Cardiac fibroblast (primary cell): ENCODE measurements at places on chromosomes 16 and 17.

DNA sequence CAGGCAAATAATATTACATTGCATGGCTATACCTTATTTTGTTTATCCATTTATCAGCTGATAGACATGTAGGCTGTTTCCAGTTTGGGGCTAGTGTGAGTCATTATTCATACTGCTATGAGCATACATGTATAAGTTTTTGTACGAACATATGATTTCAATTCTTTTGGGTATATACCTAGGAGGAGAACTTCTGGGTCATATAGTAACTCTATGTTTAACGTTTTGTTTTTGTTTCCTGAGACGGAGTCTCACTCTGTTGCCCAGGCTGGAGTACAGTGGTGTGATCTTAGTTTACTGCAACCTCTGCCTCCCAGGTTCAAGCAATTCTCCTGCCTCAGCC is 2.4 kb upstream of the ITGAL start:
- no peak for DNase-seq

DNA sequence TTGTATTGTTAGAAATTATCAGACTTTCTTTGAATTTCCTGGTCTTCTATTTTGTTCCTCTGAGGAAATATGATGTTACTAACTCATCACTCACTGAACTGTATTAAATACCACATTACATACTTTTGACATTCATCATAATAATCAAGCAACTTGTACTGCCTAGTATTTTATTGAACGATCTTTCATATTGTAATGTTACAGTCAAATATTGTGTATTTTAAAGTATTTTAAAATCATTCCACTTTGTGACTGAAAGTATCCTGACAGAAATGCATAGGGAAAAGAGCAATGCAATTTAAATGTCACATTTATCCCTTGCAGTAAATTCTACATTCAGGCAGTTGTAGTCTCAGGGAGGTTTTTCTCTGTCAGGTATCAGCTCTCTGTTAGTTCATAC is 1557.4 kb downstream of the CDH8 start:
- DNase-seq = no peak

DNA sequence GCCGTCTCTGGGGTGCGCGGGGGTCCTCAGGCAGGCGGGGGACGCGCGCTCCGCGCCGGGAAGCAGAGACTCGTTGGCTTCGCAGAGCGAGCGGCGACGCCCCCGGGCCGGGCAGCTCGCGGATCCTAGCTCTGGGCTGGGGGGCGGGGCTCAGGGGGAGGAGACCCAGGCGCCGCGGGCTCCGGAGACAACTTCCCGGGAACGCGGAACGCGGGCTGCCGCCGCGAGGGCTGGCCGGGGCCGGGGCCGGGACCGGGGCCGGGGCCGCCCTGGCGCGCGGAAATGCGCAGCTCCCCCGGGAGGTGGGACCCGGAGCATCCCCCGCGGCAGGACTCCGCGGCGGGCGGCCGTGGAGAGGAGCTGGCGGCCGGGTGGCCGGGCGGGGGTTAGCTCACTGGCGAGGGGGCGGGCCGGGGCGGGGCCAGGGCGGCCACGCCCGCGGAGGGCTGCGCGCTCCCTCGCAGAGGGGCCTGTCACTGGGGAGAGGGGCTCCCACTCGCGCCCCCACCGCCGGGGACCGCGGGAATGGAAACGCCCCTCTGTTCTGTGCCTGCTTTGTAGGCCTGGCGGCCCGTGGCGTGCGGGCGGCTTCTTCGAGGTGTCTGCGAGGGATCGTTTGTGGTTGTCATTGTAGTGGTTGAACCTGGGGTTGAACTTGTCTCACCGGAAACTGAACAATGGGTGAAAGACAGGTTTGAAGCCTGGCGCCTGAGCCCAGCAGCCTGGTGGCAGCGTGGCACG is at the start of gene GAS7:
TSS of gene GAS7 (minus strand) at position 98 of the 741 bp plus-strand sequence.
- DNase-seq = no peak

GRCh38 chr17:80491478-80492342 is 15.3 kb upstream of the NPTX1 start:
- no peak for DNase-seq

DNA sequence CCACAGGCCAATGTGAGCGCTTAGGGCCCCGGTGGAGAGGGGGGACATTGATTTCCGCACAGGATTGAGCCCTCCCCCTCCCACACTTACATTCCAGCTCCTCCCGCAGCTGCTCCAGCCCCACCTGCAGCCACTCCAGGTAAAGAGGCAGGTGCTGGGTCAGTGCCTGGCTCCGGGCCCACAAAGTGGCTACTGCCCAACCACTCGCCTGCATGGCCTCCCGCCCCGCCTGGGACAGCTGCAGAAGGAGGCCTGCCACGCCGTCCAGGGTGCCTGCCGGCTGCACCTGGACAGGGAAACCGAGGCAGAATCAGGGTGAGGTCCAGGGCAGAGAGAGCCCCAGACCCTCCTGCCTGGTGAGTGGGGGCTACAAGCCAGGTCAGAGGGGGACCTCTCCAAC is 46.3 kb downstream of the RMI2 start:
- no peak for DNase-seq

DNA sequence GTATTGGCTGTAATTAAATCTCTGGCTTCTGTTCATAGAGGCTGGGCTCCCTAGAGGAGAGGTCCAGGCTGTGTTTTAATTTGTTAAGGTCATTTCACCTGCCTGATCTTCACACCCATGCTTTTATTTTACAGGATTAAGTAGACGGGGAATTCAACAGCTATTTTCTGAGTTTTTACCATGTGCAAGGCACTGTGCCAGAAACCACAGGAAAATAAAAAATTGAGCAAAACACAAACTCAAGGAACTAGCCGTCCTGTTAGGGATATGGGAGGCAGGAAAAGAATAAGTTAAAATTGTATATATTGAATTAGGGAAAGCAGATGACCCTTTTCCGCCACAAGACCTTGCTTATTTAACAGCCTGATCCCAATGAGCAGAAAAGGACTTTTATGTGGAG is 29.1 kb downstream of the HS3ST3A1 start:
- DNase-seq = no peak

DNA sequence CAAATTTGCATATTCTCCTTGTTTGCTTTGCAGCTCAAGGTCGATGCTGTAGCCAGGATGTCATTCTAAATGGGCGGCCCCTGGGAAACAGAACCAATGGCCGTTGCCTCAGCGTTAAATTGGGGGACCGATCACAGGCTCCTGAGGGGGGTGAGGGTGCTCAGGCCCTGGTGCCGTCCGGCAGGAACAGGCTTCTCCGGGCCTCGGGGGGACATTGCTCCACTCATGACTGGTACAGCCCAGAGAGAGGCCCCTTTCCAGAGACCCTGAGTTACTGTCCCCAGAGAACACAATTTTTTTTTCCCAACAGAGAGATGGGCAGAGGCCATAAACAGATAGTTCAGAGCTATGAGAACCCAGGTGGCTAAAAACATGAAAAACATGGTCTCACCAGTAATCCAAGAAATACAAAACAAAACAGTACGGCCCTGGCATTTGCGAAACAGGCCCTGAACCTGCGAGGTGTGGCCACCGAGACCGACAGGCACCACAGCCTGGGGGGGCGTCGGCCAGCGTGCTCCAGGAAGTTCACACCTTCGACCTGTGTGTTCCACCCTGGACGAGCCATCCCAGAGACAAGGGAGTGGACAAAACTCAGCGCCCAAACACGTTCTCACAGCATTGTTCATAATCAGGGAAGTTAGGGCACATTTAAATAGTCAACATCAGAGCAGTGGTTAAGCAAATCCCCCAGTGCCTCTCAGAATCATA is 82.8 kb downstream of the METRNL start:
- no peak for DNase-seq

DNA sequence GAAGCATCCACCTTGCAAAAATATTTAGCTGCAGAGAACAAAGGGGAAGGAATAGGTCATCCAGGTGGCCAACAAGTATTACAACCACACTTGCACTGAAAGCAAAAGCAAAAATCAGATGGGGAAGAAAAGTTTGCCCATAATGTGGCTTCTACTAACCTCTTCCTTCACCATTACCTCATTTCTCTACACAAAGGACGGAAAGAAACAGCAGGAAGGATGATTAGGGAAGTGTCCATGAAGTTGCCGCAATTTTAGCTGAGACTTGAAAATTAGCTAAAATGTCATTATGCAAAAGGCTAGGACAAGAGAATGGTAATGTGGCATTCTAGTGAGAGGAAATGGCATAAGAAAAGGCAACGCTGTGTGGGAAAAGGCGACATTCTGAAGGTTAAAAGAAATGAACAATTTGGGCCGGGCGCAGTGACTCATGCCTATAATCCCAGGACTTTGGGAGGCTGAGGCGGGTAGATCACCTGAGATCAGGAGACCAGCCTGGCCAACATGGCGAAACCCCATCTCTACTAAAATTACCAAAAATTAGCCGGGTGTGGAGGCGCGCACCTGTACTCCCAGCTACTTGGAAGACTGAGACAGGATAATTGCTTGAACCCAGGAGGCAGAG is 13.7 kb downstream of the KANSL1 start:
- DNase-seq = no peak

DNA sequence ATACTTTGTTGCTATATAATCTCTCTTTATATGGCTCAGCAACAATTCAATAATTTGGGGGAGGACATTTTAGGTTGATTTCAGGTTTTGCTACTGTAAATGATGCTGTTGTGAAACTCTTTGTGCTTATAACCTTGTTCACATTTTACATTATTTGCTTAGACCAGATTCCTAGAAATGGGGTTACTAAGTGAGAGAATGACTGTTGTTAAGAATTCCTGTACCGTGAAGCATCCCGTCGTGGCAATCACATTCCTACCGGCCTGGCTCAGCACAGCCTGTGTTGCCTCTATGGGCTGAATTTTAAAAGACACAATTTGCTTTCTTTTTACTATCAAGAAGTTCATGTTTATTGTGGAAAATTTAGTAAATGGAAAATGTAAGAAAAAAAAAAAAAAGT is 31.4 kb downstream of the B9D1 start:
- peak; percentile 89 for DNase-seq

- no peak for DNase-seq
Observed at GRCh38 chr17:47831934-47832327, 461 bp downstream of the LRRC46 start.

DNA sequence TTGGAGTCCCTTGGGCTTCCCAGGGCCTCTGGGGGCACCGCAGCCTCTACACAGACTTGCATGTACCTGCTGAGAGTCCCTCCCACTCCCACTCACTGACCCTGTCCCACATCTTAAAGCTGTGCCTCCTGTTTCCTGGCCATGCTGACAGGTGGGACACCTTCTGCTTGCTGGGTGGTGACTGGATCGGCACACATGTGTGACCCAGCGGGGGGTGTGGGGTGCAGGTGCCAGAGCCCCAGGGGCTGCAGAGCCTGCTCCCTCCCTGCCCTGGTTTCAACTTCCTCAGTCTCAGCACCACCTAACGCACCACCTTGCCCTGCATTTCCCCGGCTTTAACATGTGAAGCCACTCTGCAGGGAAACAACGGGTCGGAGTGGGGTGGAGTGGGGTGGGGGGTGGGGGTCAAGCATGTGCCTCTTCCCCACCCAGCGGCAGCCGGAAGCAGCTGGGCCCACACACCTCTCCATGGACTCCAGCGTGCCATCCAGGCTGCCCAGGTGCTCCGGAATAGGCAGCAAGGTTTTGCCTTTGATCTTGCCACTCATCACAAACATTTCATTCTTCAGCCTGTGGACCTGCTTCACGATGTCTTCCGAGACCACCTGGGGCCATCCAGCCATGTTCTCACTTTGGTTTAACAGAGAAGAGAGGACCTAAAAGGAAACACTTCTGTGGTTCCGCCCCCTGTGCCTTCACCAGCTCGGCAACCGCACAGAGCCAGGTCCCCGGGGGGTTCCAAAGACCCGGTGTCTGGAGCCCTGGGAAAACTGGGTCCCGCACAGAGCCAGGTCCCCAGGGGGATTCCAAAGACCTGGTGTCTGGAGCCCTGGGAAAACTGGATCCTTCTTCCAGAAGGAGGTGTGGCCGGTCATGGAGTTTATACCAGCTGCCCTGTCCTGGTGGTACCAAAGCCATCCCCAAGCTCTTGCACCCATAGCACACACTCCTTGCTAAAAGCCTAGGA is 4.7 kb downstream of the DNAH17 start:
- no peak for DNase-seq

DNA sequence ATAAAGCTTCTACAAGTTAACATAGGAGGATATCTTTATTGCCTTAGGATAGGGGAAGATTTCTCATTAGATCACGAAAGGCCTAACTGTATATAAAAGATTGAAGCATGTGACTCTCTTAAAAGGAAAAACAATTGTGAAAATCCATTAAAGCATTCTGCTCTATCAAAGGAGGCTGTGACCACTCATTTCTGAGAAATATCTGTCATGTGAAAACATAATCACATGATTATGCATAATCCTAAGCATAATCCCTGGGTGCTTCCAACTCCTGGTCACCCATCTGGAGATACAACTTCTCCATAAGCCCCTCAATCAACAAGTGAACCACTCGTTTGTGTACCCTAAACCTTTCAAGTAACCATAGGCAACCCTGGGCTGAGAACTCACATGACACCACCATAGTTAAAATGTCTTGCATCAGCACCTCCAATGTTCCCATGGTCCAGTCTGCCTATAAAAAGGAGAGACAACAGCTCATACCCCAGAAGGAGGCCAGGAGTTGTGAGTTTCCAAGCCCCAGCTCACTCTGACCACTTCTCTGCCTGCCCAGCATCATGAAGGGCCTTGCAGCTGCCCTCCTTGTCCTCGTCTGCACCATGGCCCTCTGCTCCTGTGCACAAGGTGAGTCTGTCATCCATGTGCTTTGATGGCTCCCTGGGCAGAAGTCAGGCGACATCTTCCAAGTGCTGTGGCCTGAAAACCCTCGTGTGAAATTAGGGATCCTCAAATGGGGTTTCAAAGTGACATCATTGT is at the start of gene CCL18:
TSS of gene CCL18 (plus strand) at position 487 of the 756 bp plus-strand sequence. CDS start at position 558, 71 bp downstream.
- no peak for DNase-seq

DNA sequence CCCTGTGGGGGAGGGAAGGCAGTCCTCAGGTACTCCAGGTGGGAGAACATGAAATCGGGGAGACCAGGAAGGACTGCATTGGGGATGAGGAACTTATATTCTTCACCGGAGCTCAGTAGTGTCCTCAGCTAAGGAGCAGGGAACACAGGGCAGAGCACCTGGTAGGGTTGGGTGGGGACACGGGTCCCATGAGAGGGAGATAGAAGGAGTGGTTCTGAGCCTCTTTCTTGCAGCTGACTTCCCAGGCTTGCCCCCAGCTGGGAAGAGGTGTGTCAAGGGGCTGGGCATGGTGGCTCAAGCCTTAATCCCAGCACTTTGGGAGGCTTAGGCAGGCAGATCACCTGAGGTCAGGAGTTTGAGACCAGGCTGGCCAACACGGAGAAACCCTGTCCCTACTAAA is 2.1 kb downstream of the FHOD1 start:
- no peak for DNase-seq

- no peak for DNase-seq
Observed at GRCh38 chr16:879461-879861, 78.9 kb upstream of the GNG13 start.

- DNase-seq = no peak
Observed at GRCh38 chr16:88957887-88958577, 19.0 kb downstream of the CBFA2T3 start.

- peak; percentile 62 for DNase-seq
Observed at GRCh38 chr17:27756467-27757371, 43.6 kb downstream of the NOS2 start.

DNA sequence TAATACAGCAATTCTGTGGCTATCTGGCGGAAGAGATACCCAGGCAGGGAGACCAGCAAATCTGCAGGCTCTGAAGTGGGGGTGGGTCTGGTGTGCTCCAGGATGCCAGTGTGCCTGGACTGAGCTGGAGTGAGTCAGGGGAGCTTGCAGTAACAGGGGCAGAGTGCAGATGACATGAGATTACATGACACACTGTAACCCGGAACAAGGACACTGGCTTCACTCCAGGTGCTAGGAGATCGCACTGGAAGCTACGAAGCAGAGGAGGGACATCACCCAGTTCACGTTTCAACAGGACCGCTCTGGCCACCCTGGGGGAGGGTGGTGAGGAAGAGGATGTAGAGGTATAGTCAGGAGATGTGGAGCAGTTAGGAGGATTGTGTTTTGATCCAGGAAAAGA is 475.6 kb downstream of the CDH13 start:
- no peak for DNase-seq

- no peak for DNase-seq
Observed at GRCh38 chr16:82432261-82432660, 194.5 kb upstream of the CDH13 start.
